ENCODE measurements at places on chromosomes 6 and 20.

DNA sequence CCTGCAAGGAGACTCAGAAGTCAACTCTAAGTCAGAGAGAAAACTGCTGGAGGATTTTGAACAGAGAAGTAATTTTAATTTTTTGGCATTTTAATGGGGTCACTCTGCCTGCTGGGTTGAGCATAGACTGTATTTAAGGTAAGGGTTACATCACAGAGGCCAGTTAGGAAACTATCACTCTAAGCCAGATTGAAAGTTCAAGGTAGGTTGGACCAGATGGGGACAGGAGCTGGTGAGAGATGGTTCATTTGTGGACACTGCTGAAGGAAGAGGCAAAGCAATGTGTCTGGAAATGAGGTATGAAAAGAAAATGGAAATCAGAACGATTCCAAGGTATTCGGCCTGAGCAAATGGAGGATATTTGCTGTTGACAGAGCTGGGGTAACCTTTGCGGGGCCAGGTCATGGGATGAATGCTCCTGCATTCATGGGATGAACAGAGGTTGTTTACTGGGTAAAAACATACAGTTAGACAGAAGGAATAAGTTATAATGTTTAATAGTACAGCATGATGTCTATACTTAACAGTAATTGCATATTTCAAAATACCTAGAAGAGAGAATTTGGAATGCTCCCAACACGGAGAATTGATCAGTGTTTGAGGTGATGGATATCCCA, 26.9 kb downstream of the FRK start:
- DNase-seq: no peak

GRCh38 chr6:111597291-111598086, 8.2 kb downstream of the TRAF3IP2 start:
- DNase-seq: peak; percentile 3

GRCh38 chr20:916825-917224, 691 bp upstream of the ANGPT4 start:
- no peak for DNase-seq

DNA sequence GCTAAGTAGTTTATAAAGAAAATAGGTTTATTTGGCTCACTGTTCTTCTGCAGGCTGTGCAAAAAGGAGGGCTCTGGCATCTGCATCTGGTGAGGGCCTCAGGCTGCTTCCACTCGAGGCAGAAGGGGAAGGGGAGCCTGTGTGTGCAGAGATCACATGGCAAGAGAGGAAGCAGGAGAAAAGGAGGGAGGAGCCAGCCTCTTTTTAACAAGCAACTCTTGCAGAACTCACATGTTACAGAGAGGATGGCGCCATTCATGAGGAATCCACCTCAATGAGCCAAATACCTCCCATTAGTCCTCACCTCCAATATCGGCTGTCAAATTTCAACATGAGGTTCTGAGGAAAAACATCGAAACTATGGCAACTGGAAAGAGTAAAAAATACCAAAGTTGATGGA, 666.6 kb upstream of the SLC35B3 start:
- DNase-seq: no peak

GRCh38 chr6:45710304-45710821, 305.3 kb downstream of the CLIC5 start:
- DNase-seq: no peak
